Activated CD4-positive, CD25-positive, alpha-beta regulatory T cell treated with anti-CD3 and anti-CD28 coated beads, Interleukin-2, amount 50 U/mL, for 16 hours (primary cell): ENCODE measurements at places on chromosomes 1 and 21.

- DNase-seq = no peak
These were observed 19.5 kb upstream of the DDR2 start for GRCh38 chr1:162612606-162613400.

DNA sequence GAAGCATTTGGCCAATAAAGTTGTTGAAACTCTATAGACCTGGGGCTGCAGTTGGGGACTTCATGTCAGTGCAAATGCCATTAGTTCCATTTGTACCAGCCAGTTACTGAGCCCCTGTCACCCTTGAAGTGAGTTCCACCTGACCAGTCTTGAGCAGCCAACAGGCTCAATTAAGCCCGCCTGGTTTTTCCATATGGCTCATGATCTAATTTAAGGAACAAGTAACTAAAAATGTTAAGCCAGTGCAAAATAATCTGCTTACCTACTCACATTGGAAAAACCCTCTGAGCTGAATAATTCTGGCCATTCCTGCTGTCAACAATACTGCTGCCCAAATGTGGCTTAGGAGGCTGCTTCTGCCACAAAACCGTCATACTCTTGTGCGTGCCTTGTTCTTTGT, 21.6 kb downstream of the NSUN4 start:
- DNase-seq = no peak

DNA sequence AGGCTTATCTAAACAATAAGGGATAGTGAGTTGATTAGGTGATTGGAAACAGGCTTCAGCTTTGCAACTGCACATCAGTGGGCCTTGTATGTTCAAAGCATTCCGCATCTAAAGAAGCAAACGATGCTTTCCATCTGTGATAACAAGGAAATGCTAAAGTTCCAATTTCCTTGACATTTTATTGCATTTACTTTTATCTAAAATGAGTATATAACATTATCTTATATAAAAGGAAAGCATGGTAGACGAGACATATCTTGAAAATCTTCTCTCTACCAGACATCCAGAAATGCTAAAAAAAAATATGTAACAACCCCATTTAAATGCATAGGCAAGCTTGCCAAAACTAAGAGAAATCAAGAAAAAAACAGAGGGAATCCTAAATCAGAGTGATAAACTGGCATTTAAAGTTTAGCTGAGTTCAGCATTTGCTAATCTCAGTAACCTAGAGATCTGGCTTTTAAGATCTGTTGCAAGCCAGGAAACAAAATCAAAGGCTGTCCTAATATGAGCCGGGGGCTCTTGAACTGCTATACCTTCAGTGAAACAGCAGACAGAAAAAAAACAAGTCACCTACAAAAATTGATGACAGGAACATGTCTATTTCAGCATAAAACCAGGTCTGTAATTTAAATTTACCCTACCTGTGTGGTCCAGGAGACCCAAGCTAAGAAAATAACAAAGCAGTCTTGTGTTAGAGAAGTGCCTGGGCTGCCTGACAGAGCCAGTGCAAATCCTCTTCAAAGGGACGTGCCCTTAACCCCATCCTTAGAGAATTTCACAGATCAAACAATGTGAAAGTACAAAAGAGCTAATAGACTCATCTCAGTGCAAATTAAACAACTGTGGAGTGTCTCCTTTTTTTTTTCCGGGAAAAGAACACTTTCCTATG, 3.1 kb upstream of the RGS13 start:
- no peak for DNase-seq

DNA sequence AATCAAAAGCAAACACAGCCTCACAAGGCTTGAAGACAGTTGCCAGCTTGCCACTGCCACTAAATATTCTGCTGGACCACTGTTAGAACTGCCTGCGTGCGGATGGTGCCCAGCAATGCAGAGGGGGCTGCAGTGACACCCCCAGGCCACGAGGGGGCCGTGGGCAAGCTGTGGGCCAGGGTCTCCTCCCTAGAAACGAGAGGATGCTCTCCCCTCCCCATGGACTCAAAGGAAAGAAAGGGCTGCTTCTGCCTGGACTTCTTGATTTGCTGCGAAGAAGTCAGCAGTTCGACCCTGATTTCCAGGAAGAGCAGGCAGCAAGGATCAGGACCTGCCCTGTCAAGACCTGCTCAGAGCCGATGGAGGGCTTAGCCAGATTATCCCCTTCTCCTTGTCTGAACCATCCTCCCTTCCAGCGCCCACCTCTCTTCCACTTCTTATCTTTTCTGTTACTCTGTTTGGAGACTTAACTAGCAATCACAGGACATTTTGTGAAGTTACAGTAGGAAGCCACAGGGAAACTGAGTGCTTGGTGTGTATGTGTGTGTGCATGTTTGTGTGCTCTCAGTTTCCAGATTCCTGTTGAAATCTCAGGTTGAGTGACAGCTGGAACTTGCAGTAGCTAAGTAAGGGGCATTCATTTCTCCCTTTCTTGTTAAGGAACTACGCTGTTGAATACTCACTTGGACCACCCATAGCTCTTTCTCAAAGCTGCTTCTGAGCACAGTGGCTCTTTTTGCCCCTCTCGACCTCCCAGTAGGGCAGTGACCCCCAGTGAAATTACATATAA, 2.7 kb downstream of the MAN1C1 start:
- no peak for DNase-seq

DNA sequence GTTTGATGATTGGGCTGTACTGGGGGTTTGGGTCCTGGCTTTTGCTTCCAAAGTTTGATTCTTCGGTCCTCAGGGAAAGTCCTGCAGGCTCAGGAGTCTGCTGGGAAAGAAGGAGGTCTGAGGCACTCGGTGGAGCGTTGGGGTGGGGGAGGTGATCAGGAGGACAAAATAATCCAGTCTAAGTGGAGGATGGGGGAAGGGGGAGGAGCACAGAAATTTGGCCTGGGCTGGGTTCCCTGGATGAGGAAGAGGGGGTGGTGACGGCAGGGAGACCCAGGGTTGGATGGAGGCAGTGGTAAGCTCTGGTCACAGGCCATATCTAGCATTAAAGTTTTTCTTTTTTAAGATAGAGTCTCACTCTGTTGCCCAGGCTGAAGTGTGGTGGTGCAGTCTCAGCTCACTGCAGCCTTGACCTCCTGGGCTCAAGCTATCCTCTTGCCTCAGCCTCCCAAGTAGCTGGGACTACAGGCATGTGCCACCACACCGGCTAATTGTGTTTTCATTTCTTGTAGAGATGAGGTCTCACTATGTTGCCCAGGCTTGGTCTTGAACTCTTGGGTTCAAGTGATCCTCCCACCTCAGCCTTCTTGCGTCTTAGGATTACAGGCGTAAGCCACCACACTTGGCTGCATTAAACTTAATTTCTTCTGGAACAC, 6.8 kb downstream of the SH2D2A start:
- no peak for DNase-seq

DNA sequence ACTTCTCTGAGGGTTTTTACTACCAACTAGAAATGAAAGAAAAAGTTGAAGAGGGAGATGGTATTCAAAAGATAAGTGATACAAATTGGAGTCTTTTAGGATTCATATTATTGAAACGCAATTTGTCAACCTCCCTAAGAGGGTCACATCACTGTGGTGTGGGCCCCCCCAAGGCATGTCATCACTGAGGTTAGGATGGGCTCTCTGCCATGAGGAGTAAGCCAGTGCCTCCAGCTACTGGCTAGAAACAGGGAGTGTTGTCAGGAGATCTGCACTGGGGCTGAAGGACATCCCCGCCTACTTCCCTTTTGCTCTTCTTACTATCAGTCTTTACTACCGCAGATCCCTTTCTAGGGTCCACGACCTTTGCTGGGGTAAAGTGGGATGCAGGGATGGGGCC, 25.9 kb downstream of the ITSN1 start:
- DNase-seq = no peak

- no peak for DNase-seq
These were observed 426.7 kb upstream of the RUNX1 start for GRCh38 chr21:35475762-35476161.
